DND-41 (cell line): ENCODE measurements at places on chromosomes 4 and X.

GRCh38 chr4:159143687-159144086, 40.8 kb downstream of the RAPGEF2 start:
- no peak for DNase-seq

DNA sequence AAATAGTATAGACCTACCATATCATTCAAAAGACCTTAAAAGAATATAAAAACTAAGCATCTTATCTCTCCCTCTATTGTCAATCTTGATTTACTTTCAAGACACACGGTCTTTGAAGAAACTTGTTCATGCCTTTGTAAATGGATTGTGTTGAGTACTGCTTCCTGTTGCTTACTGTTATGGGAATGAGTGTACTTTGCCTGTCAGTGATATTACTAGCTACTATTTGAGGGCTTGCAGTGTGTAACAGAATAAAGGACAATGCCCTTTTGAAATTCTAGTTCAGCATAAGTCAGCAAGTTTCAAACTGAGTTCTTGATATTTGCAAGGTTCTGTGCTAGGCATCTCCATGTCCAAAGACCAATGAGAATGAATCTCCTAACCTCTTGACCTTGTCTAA, 36.0 kb downstream of the CDKL5 start:
- DNase-seq = no peak

- DNase-seq = no peak
These were observed 58.1 kb upstream of the ENPP6 start for GRCh38 chr4:184275766-184276165.

DNA sequence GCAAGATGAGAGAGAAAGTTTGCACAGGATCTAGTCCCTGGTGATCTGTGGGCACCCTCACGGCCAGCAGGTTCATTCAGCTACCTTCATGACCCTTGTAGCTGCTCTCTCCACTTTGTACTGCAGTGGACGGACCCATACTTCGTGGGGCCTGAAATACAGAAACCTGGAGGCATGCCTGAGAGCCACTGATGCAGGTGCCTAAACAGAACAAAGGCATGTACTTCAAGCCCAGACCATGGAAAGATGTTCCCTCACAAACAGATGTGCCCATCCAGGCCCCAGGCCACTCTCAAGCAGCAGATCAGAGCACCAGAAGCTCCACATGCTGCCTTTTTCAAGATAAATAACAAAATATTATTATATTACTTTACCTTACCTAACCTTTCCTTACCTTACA, 1629.0 kb downstream of the ARAP2 start:
- no peak for DNase-seq

DNA sequence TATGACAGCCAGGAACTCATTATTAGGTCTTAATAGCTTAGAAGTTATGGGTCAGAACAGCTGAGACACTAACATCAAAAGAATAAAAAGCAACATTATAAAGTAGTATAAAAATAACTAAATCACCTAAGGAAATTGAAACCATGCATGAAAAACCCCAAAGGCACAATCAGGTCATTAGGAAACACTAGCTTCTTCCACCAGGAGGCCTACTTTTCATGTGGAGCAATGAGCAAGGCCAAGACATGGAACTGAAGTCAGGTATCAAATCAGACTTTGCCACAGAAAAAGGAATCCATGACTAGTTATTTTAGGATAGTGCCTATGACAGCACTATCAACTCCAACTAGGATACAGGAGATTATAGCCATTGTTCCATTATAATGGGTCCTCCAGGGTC, 7.9 kb downstream of the HUWE1 start:
- DNase-seq = no peak

DNA sequence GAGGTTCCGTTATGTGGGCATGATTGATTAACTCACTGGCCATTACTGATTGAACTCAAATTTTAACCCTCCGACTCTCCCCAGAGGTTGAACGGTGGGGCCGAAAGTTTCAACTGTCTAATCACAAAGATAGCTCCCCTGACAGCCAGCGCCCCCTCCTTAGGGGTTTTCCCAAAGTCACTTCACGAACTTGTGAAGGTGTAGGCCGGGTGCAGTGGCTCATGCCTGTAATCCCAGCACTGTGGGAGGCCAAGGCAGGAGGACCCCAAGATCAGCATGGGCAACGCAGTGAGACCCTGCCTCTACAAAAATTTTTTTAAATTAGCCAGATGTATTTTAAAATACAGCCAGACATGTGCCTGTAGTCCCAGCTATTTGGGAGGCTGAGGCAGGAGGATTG, 39.8 kb upstream of the RBM47 start:
- DNase-seq = no peak

DNA sequence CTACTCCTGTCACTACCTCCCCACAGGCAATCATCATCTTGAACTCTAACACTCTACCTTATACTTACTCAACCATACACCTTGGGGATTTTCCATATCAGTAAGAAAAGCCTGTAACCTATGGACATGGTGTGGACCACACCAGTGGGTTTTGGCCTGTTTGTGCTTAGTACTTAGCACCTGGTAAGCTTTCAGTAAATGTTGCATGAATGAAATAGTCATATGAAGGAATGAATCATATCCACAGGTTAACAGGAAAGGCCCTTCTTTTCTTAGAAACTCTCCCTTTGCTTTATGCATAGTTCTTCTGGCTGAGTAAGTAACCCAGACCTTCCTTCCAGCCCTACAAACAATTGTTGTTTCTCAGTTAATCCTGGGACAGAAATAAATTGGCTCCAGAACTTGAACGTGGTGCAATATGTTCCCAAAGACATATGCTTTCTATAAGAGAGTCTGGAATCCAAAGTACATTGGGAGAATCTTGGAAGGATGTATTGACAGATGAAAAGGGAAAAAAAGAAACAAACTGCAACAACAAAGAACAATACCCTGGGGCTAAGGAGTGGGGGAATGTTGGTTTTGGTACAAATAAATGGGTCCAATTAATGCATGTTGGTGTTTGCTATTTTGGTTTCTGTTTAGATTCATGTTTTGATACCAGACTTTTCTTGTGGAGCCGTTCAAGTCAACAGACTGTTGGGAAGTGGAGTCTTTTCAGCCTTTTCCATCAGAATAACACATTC, 27.8 kb downstream of the RASL11B start:
- no peak for DNase-seq

GRCh38 chr4:166895771-166896170, 338.5 kb downstream of the SPOCK3 start:
- DNase-seq = no peak

- DNase-seq = no peak
These were observed 73.2 kb downstream of the ENOX2 start for GRCh38 chrX:130829526-130830515.

DNA sequence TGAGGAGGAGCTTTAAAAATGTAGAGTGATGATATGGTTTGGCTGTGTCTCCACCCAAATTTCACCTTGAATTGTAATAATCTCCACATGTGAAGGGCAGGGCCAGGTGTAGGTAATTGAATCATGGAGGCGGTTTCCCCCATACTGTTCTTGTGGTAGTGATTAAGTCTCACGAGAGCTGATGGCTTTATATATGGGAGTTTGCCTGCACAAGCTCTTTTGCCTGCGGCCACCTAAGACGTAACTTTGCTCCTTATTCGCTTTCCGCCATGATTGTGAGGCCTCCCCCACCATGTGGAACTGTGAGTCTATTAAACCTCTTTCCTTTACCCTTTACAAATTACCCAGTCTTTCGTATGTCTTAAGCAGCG, 332.0 kb downstream of the RAPGEF2 start:
- DNase-seq = no peak
